ENCODE measurements at places on chromosomes 3 and 15. TPM values are rescaled to one million over a fixed set of nuclear protein-coding genes. Genes with fewer than 3 reads are reported as not detected.

Gene RYK
- 56.6 TPM for total RNA-seq

Gene TNIK
- 35.3 TPM for total RNA-seq

Gene PLD1
- 25.4 TPM for total RNA-seq

DNA sequence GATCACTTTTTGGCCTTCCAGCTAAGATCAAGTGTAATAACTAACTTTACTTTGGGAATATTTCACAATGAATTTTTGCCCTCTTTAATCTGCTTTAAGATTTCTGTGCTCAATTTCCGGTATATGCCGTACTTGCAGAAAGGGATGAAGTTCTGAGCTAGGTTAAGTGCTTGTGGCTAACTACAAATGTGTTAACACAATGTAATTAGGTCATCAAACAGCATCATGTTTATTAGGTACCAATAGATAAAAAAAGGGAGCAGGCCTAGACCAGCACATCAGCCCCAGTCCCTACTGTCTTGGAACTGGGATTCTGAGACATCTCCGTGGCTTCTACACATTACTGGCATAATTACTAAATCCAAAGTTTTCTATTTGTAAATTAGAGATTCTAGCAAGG is 932.7 kb upstream of the CFAP20DC start:
- no peaks in the 10 kb centered on the region for H3K4me1 ChIP-seq
- H3K4me3 ChIP-seq: no peak overlapping the region
- H3K36me3 ChIP-seq: no peaks in the 10 kb centered on the region

DNA sequence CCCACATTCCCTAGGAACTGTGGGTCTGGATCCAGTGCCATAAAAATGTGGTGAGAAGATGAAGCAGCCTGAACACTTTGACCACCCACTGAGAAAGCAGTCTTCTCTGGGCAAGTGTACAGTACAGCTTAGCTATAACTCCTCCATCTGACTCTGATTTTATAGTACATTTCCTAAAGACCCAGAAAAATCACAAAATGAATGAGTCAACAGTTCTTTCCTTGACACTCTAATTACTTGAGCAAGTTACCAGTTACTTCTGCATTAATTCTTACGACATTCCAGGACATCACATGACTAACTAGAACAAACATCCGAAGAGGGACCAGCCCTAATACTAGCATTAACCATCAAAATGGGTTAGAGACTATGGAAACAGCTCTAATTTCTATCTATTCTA is 148.1 kb upstream of the PEX5L start:
- no peak overlapping the region for H3K27ac ChIP-seq
- H3K4me1 ChIP-seq: no peaks in the 10 kb centered on the region
- no peak overlapping the region for H3K4me3 ChIP-seq
- no peak for DNase-seq
- no peaks in the 10 kb centered on the region for H3K27me3 ChIP-seq

GRCh38 chr3:38059148-38059547 is 20.1 kb downstream of the DLEC1 start:
- no peak for DNase-seq
- H3K4me1 ChIP-seq: no peaks in the 10 kb centered on the region
- H3K27ac ChIP-seq: no peak overlapping the region
- no peaks in the 10 kb centered on the region for H3K27me3 ChIP-seq
- no peaks in the 10 kb centered on the region for H3K36me3 ChIP-seq
- H3K4me3 ChIP-seq: no peak overlapping the region

GRCh38 chr15:64582202-64582601 is 121.8 kb downstream of the ZNF609 start:
- no peak overlapping the region for H3K27ac ChIP-seq
- H3K27me3 ChIP-seq: no peaks in the 10 kb centered on the region
- DNase-seq: no peak
- H3K36me3 ChIP-seq: no peaks in the 10 kb centered on the region

- peaks cover 3% of the 10 kb centered on the region for H3K27me3 ChIP-seq
- no peak overlapping the region for H3K27ac ChIP-seq
- no peaks in the 10 kb centered on the region for H3K4me1 ChIP-seq
- no peaks in the 10 kb centered on the region for H3K36me3 ChIP-seq
Measured at GRCh38 chr15:94162939-94163338, 68.4 kb upstream of the MCTP2 start.

DNA sequence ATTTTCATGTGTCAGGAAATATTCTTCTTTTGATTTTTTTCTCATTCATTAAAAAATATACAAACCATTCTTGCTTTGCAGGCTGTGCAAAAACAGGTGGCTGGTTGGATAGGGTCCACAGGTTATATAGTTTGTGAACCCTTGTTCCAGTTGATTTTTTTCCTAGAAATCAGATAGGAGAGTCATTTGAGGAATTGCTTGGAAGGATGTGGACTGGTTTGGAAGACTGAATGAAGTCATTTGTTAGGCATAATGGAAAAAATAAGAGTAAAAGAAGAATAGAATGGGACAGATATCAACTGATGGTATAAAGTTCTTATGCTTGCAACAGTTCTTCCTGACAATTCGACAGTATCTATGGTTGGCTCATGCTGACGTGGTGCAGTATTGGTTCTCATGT is 189.4 kb downstream of the PTPRG start:
- H3K36me3 ChIP-seq: no peaks in the 10 kb centered on the region
- peaks cover 6% of the 10 kb centered on the region for H3K4me1 ChIP-seq
- H3K27ac ChIP-seq: no peak overlapping the region
- H3K4me3 ChIP-seq: no peak overlapping the region

GRCh38 chr3:20912406-20912805 is 726.4 kb upstream of the SGO1 start:
- no peak overlapping the region for H3K27ac ChIP-seq
- H3K36me3 ChIP-seq: no peaks in the 10 kb centered on the region
- no peak overlapping the region for H3K4me3 ChIP-seq
- no peaks in the 10 kb centered on the region for H3K27me3 ChIP-seq

GRCh38 chr3:81651139-81651538 is 110.3 kb downstream of the GBE1 start:
- no peak overlapping the region for H3K27ac ChIP-seq
- H3K4me1 ChIP-seq: no peaks in the 10 kb centered on the region
- DNase-seq: no peak

DNA sequence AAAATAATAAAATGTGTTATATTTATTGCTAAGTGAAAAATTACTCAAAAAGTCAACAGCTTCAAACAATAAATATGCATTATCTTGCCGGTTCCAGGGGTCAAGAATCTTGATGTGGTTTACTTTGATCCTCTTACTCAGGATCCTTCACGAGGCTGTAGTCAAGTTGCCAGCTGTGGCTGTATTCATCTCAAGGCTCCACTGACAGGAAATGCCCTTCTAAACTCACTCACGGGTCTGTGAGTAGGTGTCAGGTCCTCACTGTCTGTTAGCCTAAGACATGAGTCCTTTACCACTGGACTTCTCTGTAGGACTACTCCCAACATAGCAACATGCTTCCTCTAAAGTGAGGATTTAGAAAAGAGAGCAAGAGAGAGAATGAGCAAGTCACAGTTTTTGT is 983.0 kb downstream of the SI start:
- H3K36me3 ChIP-seq: no peaks in the 10 kb centered on the region
- no peaks in the 10 kb centered on the region for H3K27me3 ChIP-seq
- no peaks in the 10 kb centered on the region for H3K4me1 ChIP-seq
- no peak overlapping the region for H3K4me3 ChIP-seq
- no peak for DNase-seq
- no peak overlapping the region for H3K27ac ChIP-seq

- peaks cover 7% of the 10 kb centered on the region for H3K36me3 ChIP-seq
- H3K4me1 ChIP-seq: peaks cover 3% of the 10 kb centered on the region
- H3K4me3 ChIP-seq: no peak overlapping the region
- H3K27me3 ChIP-seq: no peaks in the 10 kb centered on the region
- no peak for DNase-seq
Measured at GRCh38 chr15:65646486-65646885, 24.7 kb downstream of the SLC24A1 start.
